Stimulated activated CD8-positive, alpha-beta memory T cell treated with anti-CD3 and anti-CD28 coated beads, Interleukin-15, amount 100 ng/mL, for 1 hour (primary cell): ENCODE measurements at places on chromosomes 5 and 9.

GRCh38 chr5:176822041-176822792 is 11.9 kb downstream of the UNC5A start:
- DNase-seq, result no peak

DNA sequence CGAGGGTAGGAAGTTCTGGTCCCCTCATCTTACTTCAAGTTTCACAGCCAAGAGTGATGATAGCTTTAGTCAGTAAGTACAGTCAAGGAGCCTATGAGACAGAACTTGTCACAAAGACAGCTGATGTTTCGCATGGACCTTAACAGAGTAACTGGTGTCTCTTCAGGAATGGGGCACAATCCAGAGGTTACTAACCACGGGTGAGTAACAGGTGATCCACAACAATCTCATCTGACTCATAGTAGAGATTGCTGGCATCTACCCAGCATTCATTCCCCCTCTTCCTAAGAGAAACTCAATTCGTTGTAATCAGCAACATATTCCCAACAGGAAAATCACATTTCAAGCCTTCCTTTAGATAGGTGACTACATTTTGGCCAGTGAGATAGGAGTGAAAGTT is 126.7 kb downstream of the SNX18 start:
- DNase-seq, result no peak

- DNase-seq, result no peak
These were observed 134.4 kb downstream of the FGF1 start for GRCh38 chr5:142551338-142552067.

- no peak for DNase-seq
These were observed 1.2 kb downstream of the MRPS30 start for GRCh38 chr5:44809956-44810420.

- DNase-seq, result no peak
These were observed 92.7 kb downstream of the KCNIP1 start for GRCh38 chr5:170596482-170597044.

GRCh38 chr9:3902631-3903030 is 376.8 kb upstream of the RFX3 start:
- no peak for DNase-seq

DNA sequence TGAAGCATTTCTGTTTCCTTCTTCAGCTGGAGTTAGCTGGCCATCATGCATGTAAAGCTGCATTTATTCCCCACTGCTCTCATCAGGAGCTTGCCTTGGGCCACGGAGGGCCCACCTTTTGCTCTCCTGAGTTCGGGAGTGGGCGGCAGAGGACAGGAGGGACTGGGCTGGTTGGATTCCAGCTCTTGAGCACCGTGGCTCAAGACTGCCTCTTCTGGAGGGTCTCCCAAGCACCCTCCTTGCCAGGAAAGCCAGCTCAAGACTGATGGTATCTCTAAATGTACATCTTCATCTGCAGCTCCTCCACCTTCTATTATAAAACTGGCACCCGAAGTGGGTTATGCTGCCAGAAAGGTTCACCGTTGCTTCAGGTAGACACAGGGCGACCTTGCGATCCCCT is 399.6 kb upstream of the IRX1 start:
- no peak for DNase-seq

DNA sequence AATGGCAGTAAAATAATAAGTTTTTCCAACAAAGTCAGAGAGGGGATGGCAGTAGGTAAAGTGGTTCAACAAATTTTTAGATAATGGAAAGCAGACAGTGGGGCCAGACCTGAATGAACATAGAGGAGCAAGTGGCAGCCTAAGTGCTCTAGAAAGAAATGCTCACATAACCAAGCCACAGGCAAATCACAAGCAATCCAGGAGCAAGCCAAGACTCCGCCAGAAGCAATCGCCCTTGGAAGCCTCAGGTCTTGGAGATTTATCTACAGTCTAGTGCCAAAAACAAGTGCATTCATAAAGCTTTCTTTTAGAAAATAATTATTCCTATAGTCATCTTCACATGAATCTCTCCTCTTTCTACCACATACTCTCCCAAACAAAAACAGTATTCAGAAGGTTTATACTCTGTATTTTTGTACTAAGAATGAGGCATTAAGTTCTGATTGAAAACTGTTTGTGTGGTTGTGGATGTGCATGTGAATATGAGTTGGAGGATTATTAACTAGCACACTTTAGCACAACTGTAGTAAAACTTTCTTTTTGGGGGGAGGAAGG is 375.5 kb downstream of the CDH9 start:
- DNase-seq, result no peak

DNA sequence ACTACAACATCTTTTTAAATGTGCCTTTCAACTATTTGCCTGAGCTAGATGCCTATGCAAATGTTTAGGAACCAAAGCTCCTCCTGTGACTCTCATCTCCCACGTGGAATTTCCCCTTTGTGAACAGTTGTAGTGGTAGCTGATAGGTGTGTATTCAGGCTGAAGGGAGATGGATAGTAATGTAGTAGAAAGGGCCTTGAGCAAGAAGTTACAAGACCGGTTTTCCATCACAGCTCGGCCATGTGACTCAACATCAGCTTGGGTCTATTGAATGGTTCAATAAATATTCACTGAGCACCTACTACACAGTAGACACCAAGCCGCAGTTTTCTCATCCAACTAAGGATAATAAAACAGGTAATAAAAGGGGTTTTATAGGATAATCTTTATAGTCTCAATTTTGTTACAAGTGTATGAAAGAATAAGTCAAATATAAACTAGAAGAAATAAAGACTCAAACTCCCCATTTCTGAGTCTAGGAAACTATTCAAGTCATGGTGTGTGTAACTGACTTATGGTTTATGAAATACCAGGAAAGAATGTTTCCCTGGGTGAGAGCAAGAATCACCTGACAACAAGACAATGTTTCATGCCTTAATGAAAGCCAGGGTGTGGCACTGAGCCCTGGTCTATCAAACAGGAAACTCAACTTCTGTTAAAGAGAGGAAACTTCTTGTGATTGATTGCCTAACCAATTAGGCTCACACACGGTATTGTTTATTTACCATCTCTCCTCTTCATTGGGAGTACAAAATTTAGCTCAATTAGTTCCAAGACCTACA is 187.1 kb upstream of the SPEF2 start:
- no peak for DNase-seq

GRCh38 chr9:93119953-93120845 is 13.9 kb downstream of the NINJ1 start:
- DNase-seq, result no peak

DNA sequence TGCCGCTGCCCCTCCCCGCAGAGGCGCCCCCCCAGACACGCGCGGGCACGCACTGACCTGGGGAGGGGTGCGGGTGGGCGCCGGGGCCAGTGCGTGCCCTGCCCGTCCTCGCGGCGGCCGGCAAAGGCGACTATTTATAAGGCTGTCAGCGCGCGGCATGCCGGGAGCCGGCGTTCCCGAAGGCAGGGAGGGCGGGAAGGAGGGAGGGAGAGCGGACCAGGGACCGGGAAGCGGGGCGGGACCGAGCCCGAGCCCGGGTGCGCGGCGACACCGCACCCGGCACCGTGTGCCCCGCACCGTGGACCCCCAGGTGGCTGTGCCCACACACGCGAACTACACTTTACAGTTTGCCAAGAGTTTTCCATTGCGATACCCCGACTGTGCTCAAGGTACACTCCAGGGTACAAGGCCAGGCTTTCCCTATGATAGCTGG is at the start of gene AK1:
TSS of gene AK1 (minus strand) at position 110 of the 433 bp plus-strand sequence. CDS start 3,058 bp downstream, outside the sequence.
- no peak for DNase-seq

DNA sequence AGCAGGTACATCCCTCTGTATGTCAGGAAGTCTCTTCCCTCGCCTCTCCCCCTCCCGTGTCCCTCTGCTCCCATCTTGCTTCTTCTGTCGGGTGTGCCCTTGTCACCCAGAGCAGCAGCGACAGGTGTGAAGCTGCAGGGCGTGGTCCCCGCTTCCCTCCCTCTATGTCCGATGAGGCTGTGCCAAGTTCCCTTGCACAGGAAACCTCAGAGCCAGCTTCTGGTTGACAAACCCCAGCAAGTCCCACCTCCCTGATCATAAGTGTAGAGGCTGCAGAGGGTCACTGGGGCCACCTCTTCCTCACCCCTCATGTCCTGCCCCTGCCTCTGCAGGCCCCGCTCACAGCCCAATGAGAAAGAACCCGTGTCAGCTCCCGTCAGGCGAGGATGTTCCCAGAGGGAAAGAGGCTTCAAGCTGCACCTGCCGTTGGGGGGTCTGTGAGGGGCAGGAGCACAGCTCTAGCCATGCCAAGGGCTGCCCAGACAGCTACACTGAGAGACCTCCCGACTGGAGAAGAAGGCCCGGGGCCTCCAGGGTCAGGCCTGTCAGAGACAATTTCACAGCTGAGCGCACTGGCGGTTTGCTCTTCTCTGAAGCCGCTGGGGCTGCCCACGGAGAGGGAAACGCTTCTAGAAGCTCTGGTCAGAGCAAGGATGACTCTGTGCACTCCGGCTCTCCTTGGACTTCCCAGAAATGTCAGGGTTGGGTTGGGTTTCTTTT is 73.3 kb downstream of the AK8 start:
- DNase-seq, result no peak

DNA sequence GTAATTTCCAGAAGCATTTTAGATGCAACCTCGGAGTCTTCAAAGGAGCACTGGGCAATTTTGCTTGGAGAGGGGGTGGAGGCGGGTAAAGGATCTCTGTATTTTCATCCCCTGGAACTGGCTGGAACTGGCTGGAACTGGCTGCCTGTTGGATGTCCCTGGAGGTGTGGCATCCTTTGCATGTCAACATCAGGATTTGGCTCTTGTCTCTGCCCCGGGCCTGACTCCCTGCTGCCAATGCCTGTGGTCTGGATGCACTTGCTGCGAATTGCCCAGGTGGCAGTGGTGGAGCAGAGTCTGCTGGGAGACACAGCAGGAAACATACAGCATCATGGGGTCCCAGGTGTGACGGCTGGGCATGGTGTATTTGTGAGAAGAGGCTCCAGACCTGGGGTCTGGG is 391.3 kb downstream of the GADD45G start:
- no peak for DNase-seq

GRCh38 chr9:128550770-128551656 is 1.4 kb upstream of the SPTAN1 start:
- no peak for DNase-seq

- DNase-seq, result no peak
These were observed 24.4 kb upstream of the ICE1 start for GRCh38 chr5:5398071-5398470.

DNA sequence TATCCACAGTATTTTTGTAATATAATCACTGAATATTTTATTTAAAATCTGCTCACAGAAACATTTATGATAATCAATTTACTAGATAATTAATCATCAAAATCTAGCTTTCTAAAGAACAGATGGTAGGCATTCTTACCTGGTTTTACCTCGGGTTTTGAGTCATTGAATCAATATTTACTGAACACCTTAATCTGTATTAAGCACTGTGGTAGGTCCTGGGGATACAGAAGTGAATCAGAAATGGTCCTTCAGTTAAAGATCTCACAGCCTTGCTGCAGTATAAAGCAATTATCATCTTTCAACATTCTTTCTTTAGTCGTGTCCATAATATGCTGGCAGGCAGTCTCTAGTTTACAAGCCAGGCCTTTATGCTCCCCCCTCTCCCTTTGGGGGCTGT is 2.0 kb upstream of the MEIKIN start:
- DNase-seq, result no peak

GRCh38 chr5:57445006-57445704 is 37.5 kb downstream of the ACTBL2 start:
- DNase-seq, result no peak

- DNase-seq, result no peak
These were observed 30.0 kb downstream of the DAB2IP start for GRCh38 chr9:121681404-121681803.
